ENCODE measurements at places on chromosomes 6 and 20. TPM values are rescaled to one million over a fixed set of nuclear protein-coding genes. Genes with fewer than 3 reads are reported as not detected.

GRCh38 chr6:44675449-44675848 is 287.9 kb downstream of the CDC5L start:
- DNase-seq = no peak

DNA sequence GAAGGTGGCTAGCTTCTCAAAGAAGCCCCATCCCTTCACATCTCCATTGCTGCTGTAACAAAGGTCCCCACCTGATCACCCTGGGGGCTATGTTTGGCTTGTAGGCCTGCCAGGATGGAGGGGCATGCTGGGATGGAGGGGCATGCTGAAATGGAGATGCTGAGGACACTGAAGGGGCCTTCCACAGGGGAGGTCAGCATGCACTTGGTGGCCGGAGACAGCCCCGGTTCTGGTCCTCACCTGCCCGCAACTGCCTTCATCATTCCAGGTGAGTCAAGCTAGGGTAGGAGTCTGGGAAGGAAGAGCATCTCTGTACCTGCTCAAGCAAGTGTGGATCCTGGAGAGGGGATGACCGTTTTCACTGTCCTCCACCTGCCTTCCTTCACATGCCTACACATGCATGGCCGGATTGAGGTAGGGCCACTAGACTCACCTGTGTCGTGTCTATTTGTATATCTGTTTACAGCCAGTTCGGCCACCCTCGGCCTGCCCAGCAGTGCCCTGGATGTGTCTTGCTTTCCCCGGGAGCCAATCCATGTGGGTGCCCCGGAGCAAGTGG is 6.0 kb downstream of the L3MBTL1 start:
- DNase-seq = no peak

DNA sequence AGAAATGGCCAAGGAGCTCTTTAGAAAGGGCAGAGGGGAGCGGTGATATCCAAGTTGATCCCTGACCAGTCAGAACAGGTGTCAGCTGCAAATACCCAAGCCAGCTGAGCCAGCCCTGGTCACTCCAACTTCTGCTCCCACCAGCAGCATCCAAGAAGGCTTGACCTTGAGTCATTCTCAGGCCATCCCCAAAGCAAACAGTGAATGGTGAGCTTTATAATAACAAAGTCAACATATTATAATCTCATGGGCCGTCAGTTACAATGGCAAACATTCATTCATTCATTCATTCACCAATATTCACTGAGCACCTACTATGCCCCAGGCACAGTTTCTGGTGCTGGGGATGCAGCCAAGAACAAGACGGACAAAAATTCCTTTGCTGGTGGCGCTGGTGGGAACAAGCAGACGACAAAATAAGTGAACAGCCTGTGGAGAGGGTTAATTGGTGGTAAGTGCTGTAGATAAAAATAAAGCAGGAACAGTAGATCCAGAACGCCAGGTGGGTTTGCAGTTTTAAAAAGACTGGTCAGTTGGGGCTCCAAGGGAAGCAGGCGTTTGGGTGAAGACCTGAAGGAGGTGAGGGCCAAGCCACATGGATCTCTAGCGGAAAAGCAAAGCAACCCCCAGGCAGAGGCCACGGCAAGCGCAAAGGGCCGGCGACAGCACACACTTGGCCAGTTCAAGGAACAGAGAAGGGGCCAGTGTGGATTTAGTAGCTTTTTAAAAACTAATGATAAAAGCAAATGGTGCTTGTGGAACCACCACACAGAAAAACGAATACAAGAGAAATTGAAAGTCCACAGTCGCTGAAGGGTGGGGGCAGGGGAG is 131.8 kb upstream of the PTPN1 start:
- no peak for DNase-seq

The TNFRSF6B gene
- 509 TPM for total RNA-seq

- DNase-seq = no peak
Measured at GRCh38 chr6:39214120-39214813, 15.0 kb downstream of the KCNK5 start.

The KCNQ2 gene
- 0.14 TPM for total RNA-seq

The C6orf58 gene
- not detected for total RNA-seq

GRCh38 chr20:40953856-40954255 is 74.8 kb upstream of the TOP1 start:
- DNase-seq = no peak

GRCh38 chr6:133888929-133889556 is at the start of gene TCF21:
Gene TCF21 (plus strand): TSS chr6:133889113. CDS start chr6:133889398, 285 bp downstream.
- no peak for DNase-seq

DNA sequence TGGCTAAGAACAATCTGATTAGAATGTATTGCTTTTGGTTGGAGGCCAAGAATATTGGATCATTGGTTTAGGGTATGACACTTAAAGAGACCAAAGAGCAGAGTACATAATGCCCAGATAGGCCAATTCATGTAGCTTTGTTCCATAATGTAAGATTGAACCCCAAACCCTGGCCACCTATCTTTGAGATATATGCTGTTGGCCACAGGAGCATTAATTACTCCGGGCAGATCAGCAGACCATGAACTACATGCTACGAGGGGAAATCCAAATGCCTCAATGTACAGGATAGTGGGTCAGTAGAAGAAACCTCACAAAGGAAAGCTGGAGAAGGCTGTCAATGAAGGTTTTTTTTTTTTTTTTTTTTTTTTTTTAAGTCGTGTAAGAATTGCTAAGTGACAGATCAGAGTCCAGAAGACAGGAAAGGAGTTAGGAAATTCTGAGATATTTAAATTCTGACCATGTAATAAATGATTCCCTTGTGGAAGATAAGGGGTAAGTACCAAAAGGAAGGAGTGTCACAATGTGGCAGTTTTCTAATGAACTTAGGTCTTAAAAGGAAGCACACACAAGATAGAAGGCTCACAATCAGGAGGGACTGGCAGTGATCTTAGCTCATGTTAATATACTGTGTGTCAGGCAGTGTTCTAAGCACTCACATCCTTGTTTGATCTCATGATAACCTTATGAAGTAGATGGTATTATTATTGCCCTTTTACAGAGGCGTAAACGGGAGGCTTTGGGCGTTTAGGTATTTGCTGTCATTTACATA is 61.4 kb downstream of the CARMIL1 start:
- DNase-seq = no peak

The SSTR4 gene
- not detected for total RNA-seq

DNA sequence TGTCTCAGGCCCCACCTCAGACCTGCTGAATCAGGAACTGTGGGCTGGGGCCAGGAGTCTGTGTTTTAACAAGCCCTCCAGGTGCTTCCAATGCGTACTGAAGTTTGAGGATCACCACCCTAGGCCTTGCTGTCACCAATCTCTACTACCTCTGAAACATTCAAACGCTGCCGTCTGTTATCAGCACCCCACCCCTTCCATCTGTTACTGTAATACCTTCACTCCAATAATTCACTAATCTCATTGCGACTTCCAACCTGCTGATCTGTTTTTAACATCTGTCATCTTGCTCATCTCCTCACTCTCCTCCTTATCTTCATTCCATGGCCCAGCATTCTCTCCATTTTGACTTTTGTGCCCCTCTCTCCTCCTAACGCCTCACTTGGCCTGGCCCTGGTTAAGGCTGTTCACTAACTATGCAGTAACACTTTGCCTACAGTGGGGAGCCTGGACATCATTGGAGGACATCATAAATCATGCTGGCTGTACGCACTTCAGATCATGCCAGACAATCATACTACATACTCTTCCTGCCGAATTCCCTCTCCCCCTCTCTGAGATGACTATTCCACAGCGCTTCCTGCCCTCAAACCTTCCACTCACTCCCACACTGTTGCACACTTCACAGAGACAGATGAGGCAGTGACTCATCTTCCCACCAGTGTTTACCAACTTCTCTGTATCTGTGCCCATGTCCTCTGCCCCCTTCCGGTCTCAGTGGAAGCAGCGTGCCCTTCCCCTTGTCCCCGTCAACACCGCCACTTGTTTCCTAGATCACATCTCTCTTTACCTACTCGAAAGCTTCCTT is 3.0 kb upstream of the GUCA1B start:
- DNase-seq = no peak

- no peak for DNase-seq
Measured at GRCh38 chr6:1201547-1202200, 110.2 kb upstream of the FOXQ1 start.

- DNase-seq = no peak
Measured at GRCh38 chr6:166906376-166907044, 49.8 kb downstream of the RNASET2 start.

DNA sequence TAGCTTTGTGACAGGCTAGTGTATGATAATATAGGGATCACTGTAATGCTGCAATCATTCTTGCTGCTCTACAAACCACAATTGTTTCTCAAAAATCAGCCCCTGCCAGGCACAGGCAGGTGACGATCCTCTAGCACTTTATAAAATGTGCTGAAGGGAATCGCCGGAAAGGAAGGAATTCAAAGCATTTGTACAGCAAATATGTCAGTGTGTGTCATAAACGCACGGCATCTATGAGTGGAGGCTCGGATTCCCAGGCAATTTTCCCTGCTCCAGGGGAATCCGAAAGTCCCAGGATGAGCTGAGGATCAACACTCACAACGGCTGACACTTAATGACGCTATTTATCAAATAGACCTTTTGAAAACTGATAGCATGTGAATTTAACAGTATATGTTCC is 1.4 kb downstream of the PHACTR1 start:
- DNase-seq = peak; percentile 10
